ENCODE measurements at places on chromosomes 3 and 15. TPM values are rescaled to one million over a fixed set of nuclear protein-coding genes. Genes with fewer than 3 reads are reported as not detected.

Gene TEX9
- total RNA-seq = 3.9 TPM

Gene AQP9
- 2.6 TPM for total RNA-seq

Gene FGD5
- 61.6 TPM for total RNA-seq

Gene TM4SF1
- 213 TPM for total RNA-seq

Gene CCR2
- 6.2 TPM for total RNA-seq

Gene MELTF
- 6.0 TPM for total RNA-seq

Gene SH2D7
- total RNA-seq = not detected

Gene GLDN
- total RNA-seq = 49.2 TPM

Gene CACNA2D2
- 2.7 TPM for total RNA-seq

Gene SUSD5
- total RNA-seq = 230 TPM

Gene NRROS
- total RNA-seq = 17.3 TPM

Gene DUOXA2
- total RNA-seq = not detected
